ENCODE measurements at places on chromosomes 11 and 22. TPM values are rescaled to one million over a fixed set of nuclear protein-coding genes. Genes with fewer than 3 reads are reported as not detected.

Gene APOBEC3H
- 3.4 TPM for total RNA-seq

Gene MB
- not detected for total RNA-seq

Gene NXPE4
- total RNA-seq = 0.28 TPM

Gene PICALM
- total RNA-seq = 293 TPM

Gene CYB5R2
- total RNA-seq = 2.1 TPM

Gene TMX2
- 54.4 TPM for total RNA-seq

Gene LRRN4CL
- total RNA-seq = not detected

Gene RAB38
- total RNA-seq = 2.1 TPM

Gene RFPL2
- total RNA-seq = 0.79 TPM

Gene STK33
- total RNA-seq = 3.5 TPM

Gene MMP27
- total RNA-seq = 0.23 TPM

Gene APOL5
- total RNA-seq = not detected

Gene MUC5AC
- not detected for total RNA-seq

Gene KBTBD4
- 22.4 TPM for total RNA-seq

Gene ANKRD13D
- 124 TPM for total RNA-seq

Gene SHISAL1
- 0.11 TPM for total RNA-seq

Gene CYP2D6
- total RNA-seq = 1.2 TPM

Gene DEUP1
- total RNA-seq = not detected

Gene RASL10A
- total RNA-seq = 0.66 TPM

Gene SCGB2A2
- not detected for total RNA-seq

Gene SYT9
- total RNA-seq = not detected

Gene GLB1L3
- 0.25 TPM for total RNA-seq

Gene MORC2
- 20.3 TPM for total RNA-seq

Gene DEPDC7
- not detected for total RNA-seq

Gene SYT13
- 0.28 TPM for total RNA-seq

Gene MMP11
- 2.1 TPM for total RNA-seq

Gene PNPLA5
- not detected for total RNA-seq

Gene EFCAB6
- total RNA-seq = 0.63 TPM

Gene C11orf42
- total RNA-seq = not detected

Gene ZMAT5
- total RNA-seq = 17.9 TPM

Gene C11orf97
- total RNA-seq = not detected

Gene TSPAN18
- total RNA-seq = 46.7 TPM

Gene APOL1
- 108 TPM for total RNA-seq

Gene EHF
- 0.85 TPM for total RNA-seq

Gene PHOX2A
- not detected for total RNA-seq

Gene APOL2
- 53.2 TPM for total RNA-seq

Gene OR4C46
- not detected for total RNA-seq

Gene SAA2
- not detected for total RNA-seq

Gene C1QTNF4
- 2.1 TPM for total RNA-seq

Gene CREB3L1
- total RNA-seq = 7.3 TPM

Gene DUSP18
- total RNA-seq = 16.3 TPM

Gene MISFA
- 2.7 TPM for total RNA-seq

Gene HSPB2
- total RNA-seq = not detected

Gene SLC5A4
- 0.41 TPM for total RNA-seq

Gene MMP1
- total RNA-seq = 2.0 TPM

Gene ZBED5
- 66.9 TPM for total RNA-seq

Gene POGLUT3
- total RNA-seq = 18.9 TPM

Gene GVQW3
- total RNA-seq = 3.9 TPM

Gene APOL3
- 119 TPM for total RNA-seq

Gene OR8D1
- total RNA-seq = not detected

Gene IGSF22
- 2.8 TPM for total RNA-seq

Gene PIWIL4
- total RNA-seq = 4.4 TPM

Gene OR10D3
- not detected for total RNA-seq

Gene POTEH
- total RNA-seq = not detected

Gene GPR83
- total RNA-seq = 0.33 TPM

Gene GUCD1
- 103 TPM for total RNA-seq

Gene WT1
- 42.5 TPM for total RNA-seq
